ENCODE measurements at places on chromosomes 4 and X. TPM values are rescaled to one million over a fixed set of nuclear protein-coding genes. Genes with fewer than 3 reads are reported as not detected.

Gene HMX1
- 3.4 TPM for total RNA-seq

Gene XAGE1A
- not detected for total RNA-seq

DNA sequence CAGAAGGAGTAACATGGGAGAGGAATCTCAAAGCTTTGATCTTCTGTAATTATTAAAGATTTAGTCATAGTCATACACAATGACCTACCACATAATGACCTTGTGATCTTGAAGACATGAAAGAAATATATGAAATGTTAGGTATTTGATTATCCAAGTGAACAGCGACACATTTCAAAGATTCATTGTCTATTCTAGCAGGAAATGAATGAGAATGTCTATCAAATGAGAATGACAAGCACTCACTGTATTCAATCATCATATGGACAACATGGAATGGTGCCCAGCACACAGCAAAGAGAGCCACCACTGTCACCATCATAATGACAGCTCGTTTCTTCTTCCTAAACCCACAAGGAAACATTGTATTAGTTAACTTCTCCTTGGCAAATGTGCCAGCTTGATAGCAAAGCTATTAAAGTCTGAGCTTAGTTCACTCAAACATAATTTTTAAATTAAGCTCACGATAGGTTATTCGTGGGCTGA, 50.6 kb downstream of the QRFPR start:
- DNase-seq = no peak

Gene ANTXR2
- 30.4 TPM for total RNA-seq

GRCh38 chr4:171929477-171929876, 116.3 kb downstream of the GALNTL6 start:
- no peak for DNase-seq

Gene IL21
- not detected for total RNA-seq

DNA sequence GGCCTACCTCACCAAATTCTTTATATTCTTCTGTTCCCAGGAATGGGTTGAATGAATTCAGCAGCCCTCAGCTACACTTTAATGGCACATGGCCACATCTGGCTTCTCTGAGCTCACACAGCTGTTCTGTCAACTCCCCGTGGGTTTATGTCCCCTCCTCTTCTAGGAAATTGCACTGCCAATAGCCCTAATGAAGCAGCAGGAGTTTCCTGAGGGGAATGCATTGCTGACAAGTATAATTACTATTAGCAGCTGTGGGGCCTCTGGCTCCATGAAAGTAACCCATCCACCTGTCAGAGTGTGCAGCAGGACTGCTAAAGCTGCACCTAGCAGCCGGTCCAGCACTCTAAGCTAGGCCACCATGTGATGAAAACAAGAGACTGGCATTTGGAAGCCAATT, 50.3 kb downstream of the FTHL17 start:
- DNase-seq = no peak

DNA sequence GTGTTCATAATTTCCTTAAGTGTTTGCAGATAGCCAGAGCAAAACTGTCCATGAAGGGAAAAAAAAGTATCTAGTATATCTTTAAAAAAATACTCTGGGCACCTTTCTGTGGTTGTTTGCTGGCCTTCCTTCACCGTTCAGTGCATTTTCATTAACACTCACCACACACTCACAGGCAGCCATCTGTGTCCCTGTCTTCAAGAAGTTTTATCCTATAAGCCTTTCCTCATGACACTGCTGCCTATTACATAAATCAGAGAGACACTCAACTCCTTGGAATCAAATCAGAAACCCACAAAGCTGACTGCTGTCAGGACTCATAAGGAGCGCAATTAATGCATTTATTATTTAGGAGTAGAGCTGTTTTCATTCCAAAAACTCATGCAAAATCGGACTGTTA, 1720.2 kb downstream of the PCDH7 start:
- DNase-seq = no peak

DNA sequence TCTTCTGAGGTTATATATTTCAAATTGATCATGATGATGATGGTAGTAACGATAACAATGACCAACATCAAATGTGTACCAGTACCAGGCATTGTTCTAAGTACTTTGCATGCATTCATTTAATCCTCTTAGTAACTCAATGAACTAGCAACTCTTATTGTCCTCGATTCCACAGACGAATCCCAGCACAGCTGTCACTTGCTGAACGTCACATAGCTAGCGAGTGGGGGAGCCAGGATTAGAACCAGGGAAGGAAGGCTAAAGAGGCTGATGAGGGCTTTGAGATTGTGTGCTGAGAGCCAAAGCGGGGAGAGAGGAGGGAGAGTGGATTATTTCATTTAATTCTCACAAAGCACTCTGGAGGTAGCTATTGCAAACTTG, 103.6 kb downstream of the PHOX2B start:
- no peak for DNase-seq

DNA sequence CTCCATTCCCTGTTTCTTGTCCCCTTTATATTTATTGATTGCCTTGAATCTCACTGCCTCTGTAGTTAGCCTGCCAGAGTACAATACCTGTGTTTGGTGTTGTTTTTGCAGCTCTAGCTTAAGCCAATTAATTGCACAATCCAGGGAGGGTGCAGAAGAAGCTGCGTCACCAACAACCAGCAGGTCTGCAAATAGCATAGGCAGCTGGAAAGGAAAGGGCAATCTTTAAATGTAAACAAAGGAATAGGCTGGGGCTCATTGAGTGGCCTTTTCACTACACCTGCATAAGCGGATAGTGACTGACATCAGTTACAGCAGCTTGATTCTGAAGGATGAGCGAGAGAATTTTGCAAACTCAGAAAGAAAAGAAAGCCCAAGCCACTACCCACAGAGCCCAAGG, 106.8 kb upstream of the RAI2 start:
- no peak for DNase-seq

Gene AFM
- total RNA-seq = 2.9 TPM

Gene SATL1
- total RNA-seq = 0.31 TPM

Gene USP51
- 3.5 TPM for total RNA-seq

DNA sequence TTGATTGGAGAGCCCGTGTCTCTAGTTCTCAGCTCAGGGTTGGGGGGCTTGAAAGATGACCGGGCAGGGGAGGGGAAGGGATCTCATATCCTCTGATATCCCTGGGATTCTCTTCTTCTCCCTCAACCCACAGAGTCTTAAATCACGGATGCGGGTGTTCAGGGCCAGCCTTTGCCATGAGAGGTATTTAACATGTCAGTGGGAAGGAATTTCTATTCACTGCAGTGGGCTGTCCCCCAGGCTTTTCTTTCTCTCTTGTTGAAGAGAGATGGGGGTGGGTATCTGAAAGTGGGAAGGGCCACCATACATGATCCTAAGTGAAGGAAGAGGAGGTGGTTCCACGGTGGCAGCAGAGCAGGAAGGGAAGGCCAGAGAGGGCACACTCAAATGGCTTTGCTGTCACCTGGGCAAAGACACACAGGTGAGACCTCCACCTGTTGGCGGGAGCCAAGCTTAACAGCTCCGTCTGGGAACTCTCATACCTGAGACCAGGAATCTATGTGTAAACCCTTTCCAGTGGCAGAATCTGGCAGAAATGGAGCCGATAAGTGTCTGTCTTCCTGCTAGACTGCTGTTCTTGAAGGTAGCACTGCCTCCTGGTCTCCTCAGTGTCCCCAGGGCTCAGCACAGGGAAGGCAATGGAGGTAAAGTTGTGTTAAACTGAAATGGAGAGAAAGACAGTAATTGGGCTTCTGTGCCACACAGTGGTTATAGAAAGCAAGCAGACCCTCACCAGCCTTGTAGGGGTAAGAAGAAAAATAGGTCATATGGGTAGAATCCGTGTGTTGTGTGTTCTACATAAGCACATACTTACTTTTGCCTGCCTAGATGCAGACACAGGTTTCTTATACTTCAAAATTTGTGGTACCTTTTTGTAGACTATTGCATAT, 49.4 kb downstream of the RHOH start:
- no peak for DNase-seq

DNA sequence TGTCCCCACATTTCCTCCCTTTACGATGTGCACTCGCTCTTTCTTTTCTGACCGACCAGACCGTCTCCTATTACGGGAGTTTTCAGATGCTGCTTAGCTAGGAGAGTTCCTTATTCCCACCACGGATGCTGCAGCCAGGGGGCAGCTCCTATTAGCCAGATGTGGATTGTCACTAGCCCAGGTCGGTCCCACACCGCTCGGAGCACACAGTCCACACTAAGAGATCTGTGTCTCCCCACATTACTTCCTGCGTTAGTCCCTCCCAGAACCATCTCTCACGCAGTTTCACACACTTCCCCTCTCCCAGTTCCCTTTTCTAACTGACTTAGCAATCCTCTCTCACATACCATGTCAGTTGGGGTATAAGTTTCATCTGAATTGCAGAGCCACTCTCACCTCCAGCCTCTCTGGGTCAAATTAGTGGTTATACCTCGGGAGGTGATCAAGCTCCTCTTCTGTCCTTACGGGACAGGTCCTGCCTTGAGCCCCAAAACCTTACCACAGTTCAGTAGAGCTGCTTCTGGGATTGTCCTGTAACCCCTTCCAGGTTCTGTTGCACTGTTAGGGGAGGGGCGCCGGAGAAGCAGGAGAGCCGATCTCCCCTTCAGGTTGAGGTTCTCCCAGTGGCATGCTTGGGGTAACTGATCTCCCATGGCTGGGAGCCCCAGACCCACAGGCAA, 28.2 kb downstream of the SULT1E1 start:
- no peak for DNase-seq

Gene HSFX1
- 1.00 TPM for total RNA-seq

GRCh38 chr4:185096032-185096653, 46.9 kb upstream of the SLC25A4 start:
- no peak for DNase-seq

DNA sequence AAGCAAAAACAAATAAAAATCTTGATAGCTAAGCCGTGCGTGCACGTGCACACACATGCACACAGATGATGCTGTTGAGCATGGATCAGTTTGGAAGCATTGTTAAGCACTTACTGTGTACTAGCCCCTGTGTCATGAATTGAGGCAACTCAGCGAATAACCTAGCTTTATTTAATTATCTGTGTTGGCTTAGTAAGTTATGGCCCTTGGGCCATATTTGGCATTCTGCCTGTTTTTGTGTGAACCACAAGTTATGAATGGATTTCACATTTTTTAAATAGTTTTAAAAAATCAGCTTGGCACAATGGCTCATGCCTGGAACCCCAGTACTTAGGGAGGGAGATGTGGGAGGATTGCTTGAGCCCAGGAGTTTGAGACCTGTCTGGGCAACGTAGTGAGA, 113.6 kb upstream of the CBLL2 start:
- no peak for DNase-seq

DNA sequence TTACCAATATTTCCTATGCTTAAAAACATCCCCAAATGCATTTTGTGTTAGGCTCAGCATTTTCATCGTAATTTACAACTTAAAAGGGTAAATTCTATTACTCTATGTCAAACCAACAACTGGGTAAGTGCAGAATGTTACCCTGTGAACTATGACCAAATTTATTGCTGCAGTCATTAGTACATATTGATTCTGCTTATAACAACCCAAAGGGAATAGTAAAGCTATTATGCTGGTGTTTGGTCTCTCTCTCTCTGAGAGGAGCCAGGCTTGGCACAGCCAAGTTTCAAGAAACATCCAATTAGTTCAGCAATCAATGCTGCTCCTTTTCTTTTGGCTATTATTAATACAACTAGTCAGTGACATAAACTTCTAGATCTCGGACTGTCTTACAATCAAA, 747.7 kb downstream of the CENPC start:
- DNase-seq = no peak

Gene JCHAIN
- total RNA-seq = not detected

Gene CLDN2
- total RNA-seq = 4.7 TPM

DNA sequence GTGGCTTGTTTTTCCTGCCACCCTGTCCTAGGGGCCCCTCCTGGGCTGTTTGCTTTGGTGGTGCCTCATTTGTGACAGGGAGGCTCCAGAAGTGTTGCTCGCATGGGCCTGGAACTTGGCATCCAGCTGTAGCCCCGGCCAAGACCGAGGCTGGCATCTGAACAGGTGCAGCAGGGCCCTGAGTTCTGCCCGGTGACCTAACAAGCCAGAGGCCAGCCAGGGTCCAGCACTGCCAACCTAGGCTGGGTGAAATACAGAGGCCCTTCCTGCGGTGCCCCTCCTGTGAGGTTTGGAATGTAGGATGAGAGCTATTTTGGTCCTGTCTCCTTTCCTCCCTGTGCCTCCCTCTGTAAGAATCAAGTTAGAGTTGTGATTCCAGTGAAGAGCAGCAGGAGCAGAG, 58.5 kb downstream of the STARD8 start:
- no peak for DNase-seq

DNA sequence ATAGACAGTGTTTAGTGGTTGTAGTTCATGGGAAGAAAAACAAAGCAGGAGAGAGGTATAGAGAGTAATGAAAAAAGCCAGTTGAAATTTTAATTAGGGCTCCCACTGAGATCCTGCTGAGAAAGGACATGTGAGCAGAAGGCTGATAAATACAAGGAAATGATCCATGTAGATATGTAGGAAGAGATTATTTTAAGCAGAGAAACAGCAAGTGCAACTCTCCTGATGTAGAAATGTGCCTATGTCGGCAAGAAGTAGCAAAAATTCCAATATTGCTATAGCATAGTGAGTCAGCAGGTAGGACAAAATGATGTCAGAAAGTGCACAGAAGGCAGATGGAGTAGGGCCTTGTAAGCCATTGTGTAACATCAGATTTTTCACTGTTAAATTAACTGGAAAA, 1027.3 kb downstream of the PCDH18 start:
- no peak for DNase-seq

DNA sequence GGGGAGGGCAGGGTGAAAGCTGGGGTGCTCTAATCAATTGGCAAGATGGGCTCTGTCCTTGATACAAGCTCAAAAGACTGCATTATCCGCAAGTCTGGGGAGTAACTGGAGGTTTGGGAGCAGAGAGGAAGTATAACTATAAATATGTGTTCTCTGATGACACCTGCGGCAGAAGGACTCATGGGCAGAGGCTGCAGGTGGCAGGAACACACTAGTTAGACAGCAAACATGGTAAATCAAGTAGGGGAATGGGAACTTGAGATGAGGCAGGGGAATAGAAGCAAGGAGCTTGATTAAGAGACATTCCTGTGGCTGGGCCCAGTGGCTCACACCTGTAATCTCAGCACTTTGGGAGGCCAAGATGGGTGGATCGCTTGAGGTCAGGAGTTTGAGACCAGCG, 30.3 kb downstream of the SH3KBP1 start:
- DNase-seq = no peak

- peak; percentile 91 for DNase-seq
Measured at GRCh38 chr4:1748465-1748995, 27.2 kb downstream of the TACC3 start.

Gene ABCB7
- total RNA-seq = 29.4 TPM

DNA sequence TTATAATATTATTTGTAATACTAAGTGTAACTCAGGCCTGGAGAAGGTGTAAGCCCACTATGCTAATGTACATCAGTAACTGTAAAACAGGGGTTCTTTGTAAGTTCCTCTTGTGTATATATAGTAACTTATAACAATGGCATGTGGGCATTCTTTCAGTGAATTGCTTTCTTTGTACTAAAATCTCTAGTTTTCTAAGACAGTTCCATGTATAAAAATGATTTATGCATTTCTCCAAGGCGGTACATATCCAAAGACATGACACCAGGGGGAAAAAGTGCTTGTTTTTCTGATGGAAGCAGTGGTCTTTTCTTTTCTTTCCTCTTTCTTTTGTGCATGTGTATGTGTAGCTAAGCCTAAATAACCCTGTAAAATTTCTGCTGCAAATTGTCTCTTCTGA, 702.4 kb upstream of the GRID2 start:
- no peak for DNase-seq
